ENCODE measurements at places on chromosomes 7 and 10.
A peak's percentile ranks its signal among the peaks of the same experiment; 100 is the strongest.

DNA sequence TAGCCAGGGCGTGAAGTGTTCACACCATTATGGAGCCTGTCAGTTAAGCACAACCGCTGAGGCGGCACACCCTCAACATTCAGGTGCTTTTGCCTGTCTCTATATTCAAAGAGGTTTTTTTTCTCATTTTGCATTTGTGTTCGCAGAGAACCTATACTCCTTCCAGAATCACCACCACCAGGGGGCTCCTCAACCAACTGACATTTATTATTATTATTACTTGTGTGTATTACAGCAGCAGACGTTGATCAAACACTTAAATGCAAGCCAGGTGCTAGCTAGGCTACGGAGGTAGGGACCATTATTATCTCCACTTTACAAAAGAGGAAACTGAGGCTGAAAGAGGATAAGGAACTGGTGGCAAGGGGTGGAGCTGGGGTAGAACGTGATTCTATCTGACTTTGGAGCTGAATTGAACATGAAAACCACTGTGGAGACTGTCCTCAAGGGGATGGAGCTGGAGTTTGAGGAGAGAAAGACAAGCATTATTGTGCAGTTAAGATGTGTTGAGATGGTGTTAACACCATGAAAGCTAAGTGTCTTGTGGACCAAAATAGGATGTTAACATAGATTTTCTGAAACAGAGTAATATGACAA lies 133.8 kb upstream of the PLXNA4 start:
- peak; percentile 38 for DNase-seq

DNA sequence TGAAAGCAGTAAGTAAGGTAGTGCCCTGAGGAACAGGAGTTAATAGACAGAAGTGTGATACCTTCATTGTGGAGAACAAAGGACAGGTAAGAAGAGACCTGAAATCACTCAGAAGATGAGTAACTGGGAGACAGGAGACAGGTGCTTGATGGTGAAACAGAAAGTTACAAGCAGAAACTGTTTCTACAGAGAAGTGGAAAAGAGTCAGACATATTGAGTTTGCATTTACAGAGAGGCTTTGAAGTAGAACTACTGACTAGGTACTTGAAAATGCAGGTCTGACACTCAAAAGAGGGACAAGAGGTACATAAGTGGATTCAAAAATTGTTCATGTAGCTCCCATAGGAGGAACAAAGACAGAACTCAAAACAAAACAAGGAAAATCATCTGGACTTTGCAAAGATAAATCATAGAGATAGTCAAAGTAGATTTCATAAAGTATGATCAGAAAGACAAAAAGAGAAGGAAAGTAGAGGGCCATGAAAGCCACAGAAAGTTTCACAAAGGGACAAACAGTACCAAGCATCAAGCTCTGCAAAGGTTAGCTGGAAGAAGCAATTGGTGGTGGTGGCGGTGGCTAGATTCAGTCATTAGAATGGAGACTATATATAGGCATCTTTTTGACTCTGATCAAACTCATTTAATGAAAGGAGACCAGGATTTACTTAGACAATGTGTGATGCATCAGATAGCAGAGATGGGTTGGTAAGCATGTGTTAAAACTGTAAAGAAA lies 198.4 kb downstream of the PCLO start:
- DNase-seq: no peak

DNA sequence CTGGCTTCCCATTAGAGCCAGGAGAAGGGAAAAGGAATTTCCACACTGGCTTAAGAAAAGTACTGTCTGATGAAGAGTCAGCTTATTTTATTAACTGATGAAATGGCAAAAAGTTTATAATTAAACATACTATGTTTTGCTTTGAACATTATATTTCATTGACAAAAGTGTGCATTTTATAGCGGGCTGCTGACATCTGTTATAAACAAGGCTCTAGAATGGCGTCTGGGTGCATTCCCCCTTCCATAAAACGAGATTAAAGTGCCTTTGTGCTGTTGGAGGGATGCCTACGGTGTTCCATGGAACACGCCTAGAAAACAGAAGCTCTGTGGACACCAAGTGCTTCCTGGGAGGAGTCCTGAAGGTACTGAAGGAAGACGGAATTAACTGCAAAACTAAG lies 220.2 kb downstream of the SNX10 start:
- no peak for DNase-seq

DNA sequence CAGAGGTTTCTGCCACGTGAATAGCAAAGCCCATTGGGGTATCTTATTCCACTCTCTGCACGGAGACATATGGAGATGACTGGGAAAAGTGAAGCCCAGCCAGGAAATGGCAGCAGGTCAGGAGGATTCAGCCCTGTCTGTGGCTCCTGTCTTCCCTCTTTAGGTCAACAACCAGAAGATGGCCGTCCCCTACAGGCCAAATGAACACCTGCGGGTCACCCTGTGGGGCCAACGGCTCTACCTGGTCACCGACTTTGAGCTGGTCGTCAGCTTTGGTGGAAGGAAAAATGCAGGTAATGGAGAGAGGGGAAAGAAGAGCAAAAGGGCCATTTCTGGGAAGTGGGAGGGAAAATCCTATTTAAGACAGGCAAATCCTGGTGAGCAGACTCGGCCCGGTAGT lies 38.3 kb downstream of the EPHB4 start:
- no peak for DNase-seq

DNA sequence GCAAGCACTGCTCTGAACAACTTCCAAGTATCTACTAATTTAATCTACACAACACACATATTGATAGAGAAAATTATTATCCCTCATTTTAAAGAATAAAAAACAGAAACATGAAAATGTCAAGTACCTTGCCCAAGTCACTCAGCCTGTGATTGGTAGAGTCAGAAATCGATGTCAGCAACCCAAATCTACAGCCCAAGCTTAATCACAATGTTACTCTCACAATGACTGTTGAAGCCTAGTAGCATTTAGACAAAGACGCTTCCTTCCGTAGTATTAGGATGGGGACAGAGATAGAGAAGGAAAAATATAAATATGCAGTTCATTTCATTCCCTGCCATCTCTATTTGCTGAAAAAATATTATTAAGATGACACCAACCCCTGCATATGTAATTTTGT lies 242.5 kb downstream of the ELMO1 start:
- DNase-seq: no peak

- peak; percentile 82 for DNase-seq
These were observed 41.5 kb upstream of the SLC39A12 start for GRCh38 chr10:17910125-17910789.

DNA sequence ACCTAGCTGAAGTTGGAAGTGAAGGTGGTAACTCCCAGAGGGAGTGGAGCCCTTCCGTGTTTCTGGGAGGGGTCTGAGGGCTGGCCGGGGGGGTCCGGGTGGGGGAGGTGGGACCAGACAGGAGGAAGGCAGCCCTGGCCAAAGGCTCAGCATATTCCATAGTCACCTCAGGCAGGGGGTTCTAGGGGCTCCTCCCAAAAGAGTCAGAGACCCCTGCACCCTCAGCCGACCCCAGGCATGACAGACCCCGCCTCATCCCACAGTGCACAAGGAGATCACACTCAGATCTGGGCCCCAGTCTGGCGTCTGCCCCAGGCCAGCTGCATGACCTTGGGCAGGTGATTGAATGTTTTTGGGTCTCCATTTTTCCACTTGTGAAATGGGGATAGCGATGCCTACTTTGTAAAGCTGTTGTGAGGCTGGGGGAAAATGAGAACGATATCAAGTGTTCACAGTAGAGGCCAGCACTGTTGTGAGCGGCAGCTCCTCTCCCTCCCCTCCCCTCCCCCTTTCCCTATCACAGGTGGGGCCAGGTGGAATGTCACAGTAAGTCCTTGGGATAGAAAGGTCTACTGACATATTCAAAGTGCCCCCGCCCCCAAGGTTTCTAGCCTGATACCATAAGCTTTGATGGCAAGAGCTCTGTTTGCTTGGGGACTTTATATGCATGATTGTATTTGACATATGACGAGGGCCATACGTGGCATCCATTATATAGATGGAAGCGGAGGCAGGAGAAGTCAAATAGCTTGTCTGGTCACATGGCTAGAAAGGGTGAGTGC lies 33.3 kb downstream of the DNAJB12 start:
- peak; percentile 28 for DNase-seq
